ENCODE measurements at places on chromosomes 3 and 15. TPM values are rescaled to one million over a fixed set of nuclear protein-coding genes. Genes with fewer than 3 reads are reported as not detected.

CLDN11 gene
- total RNA-seq, result not detected

EXD1 gene
- not detected for total RNA-seq

GOLGA8S gene
- total RNA-seq, result 0.07 TPM

GABRB3 gene
- total RNA-seq, result not detected

CCR3 gene
- total RNA-seq, result not detected

TMEM40 gene
- total RNA-seq, result not detected

P3H2 gene
- not detected for total RNA-seq

GREM1 gene
- not detected for total RNA-seq

CTXN2 gene
- total RNA-seq, result 0.07 TPM

CCDC33 gene
- total RNA-seq, result not detected

RAB6B gene
- total RNA-seq, result 0.07 TPM

POMGNT2 gene
- 8.8 TPM for total RNA-seq

IQCF5 gene
- not detected for total RNA-seq

SAMMSON gene
- not detected for total RNA-seq

TUSC7 gene
- not detected for total RNA-seq

ZNF80 gene
- 0.21 TPM for total RNA-seq

ZKSCAN7 gene
- 0.79 TPM for total RNA-seq

ARL13B gene
- 12.2 TPM for total RNA-seq

DPPA4 gene
- not detected for total RNA-seq

PLXNA1 gene
- 24.0 TPM for total RNA-seq

ITIH4 gene
- total RNA-seq, result 3.6 TPM

FBLN2 gene
- not detected for total RNA-seq

KIF23 gene
- total RNA-seq, result 36.0 TPM

TNFSF10 gene
- total RNA-seq, result 71.5 TPM

CBLB gene
- 183 TPM for total RNA-seq

CMTM6 gene
- total RNA-seq, result 79.6 TPM

LYZL4 gene
- not detected for total RNA-seq

DNAJA4 gene
- total RNA-seq, result 75.9 TPM

BUB1B gene
- total RNA-seq, result 69.3 TPM

ARPP21 gene
- not detected for total RNA-seq

CCDC80 gene
- not detected for total RNA-seq
